ENCODE measurements at places on chromosomes 12 and 14.

DNA sequence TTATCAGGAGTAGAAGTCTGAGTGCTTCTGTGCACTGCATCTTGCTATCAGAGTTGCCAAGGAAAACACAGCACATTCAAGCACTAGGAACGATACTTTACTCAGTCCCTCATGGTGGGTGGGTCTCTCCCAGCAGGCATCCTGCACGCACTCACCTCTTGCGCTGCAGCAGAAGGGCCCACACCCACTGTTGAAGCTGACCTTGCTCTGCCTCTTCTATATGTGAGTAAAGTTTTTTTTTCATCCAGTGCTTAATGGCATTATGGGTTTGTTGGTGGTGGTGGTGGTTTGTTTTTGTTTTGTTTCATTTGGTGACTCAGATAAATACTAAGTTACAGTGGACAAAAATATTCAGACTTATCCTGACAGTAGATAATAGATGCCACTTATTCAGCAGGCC lies 348.5 kb downstream of the EGLN3 start:
- DNase-seq: no peak

DNA sequence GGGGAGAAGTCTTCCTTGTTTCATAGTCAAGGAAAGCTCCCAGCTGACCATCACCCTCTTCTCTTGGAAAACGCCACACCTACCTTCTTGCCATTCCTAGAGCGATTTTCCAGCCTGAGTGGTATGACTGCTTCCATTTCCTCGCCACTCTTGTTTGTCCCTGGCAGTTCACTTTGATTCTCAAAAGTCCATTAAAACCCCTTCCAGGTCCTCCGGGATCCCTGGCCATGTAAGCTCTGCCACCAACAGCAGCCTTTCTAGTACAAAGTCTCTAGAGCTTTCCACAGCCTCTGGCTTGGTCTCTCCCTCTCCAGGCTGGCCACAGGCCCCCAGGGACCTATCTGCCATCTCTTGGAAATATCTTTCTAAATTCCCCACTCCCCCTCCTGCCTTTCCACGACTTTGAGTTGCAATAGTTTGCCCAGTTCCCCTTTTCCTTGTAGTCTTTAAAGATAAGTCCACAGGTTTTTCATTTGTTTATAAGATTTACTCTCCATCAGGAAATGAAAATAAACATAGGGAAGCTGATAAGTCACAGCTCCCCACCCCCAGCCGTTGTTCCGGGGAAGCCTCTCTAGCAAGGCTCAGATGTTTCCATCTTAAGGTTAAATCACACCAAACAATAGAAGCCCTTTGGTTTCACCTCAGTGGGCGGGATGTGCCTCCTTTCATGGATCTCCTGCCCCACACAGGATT lies 42.9 kb upstream of the SINHCAF start:
- DNase-seq: no peak

- DNase-seq: peak; percentile 80
Observed at GRCh38 chr14:23478109-23478759, 8.7 kb downstream of the NGDN start.

- no peak for DNase-seq
Observed at GRCh38 chr14:56205881-56206280, 87.7 kb downstream of the PELI2 start.

GRCh38 chr14:84783511-84783910 lies 746.4 kb upstream of the FLRT2 start:
- DNase-seq: no peak

- DNase-seq: no peak
Observed at GRCh38 chr14:58899317-58899713, 261.6 kb downstream of the DACT1 start.

- DNase-seq: no peak
Observed at GRCh38 chr14:93426750-93427149, 4.0 kb upstream of the UNC79 start.

DNA sequence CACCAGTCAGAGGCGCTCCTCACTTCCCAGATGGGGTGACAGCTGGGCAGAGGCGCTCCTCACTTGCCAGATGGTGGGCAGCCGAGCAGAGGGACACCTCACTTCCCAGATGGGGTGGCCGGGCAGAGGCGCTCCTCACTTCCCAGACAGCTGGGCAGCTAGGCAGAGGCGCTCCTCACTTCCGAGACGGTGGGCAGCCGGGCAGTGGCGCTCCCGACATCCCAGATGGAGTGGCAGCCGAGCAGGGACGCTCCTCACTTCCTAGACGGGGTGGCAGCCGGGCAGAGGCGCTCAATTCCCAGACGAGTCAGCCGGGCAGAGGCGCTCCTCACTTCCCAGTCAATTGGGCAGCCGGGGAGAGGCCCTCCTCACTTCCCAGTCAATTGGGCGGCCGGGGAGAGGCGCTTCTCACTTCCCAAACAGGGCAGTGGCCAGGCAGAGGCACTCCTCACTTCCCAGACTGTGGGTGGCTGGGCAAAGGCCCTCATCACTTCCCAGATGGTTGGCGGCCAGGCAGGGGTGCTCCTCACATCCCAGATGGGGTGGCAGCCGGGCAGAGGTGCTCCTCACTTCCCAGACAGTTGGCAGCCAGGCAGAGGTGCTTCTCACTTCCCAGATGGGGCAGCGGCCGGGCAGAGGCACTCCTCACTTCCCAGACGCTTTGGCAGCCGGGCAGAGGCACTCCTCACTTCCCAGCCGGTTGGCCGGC lies 143.8 kb upstream of the ARID2 start:
- no peak for DNase-seq

- DNase-seq: no peak
Observed at GRCh38 chr14:101007765-101008164, 104.2 kb upstream of the RTL1 start.

DNA sequence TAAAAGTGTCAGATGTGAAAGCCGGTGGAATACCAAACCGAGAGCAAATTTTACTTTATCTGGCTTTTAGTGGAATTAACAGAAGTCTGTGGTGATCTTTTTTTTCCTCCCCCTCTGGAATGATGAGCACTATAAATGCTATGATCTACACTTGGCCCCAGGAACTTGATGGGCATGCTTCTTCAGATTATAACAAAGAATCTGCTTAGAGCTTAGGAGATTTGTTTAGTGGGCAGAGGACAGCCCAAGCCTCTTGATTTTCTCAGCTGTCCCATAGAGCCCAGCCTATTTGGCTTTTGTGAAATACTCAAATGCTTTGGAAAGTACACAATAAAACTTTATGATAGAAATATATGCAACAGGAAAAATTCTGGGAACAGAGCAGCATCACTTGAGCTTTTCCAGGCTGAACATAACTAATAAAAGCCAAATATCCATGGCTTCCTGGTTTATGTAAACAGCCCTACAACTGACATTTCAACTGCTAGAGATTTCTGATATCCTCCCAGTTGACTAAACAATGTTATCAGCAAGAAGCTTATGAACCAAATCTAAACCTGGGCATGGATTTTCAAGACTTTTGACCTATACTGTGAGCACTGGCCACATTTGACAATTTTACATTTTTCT lies 149.6 kb downstream of the PLXNC1 start:
- no peak for DNase-seq

- no peak for DNase-seq
Observed at GRCh38 chr12:16095531-16096110, 181.9 kb downstream of the SLC15A5 start.

GRCh38 chr12:77584860-77585259 lies 245.8 kb upstream of the NAV3 start:
- no peak for DNase-seq

GRCh38 chr14:26719514-26719913 lies 121.7 kb upstream of the NOVA1 start:
- no peak for DNase-seq

- no peak for DNase-seq
Observed at GRCh38 chr14:54919330-54919729, 16.7 kb upstream of the GCH1 start.

DNA sequence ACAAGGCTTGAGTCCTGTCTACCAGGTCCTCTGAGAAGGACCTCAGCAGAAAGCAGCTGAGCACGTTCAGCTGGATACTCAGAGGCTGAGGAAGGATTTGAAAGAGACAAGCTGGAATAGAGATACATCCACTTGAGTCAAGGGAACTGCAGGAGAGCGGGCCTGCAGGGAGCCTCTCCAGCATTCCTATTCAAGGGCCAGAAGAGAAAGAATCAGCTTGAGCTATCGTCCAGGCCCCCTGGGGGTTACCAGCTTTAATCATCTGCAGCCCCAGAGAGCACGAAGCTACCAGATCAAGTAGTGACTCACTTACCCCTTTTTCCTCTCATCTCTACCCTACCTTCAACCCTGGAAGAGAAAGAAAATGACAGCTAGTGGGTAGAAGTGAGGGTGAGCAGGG lies 80.9 kb downstream of the NDUFA12 start:
- no peak for DNase-seq

DNA sequence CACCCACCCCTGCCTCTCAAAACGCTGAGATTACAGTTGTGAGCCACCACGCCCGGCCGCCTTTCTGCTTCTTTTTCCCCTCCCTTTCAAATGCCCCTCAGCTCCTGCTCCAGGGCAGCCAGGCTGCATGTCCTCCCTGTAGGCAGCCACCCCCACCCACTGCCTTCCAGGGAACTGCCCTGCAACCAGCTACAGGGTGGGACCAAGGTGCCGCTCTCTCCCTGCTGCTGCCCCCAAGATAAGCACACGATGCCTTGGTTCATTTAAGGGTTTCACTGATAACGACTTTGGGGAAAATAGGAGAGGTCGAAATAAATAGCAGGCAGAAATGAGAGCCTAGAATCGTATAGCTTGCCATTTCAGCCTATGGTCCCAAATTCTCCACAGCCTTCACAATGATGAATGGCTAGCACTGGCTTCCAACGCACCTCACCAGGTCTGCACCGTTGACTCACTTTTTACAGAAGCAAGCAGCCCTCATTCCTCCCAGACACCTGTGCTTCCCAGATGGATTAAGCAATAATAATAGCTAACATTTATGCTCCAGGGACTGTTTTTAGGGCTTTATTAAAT lies 40.7 kb downstream of the ATG14 start:
- DNase-seq: no peak

DNA sequence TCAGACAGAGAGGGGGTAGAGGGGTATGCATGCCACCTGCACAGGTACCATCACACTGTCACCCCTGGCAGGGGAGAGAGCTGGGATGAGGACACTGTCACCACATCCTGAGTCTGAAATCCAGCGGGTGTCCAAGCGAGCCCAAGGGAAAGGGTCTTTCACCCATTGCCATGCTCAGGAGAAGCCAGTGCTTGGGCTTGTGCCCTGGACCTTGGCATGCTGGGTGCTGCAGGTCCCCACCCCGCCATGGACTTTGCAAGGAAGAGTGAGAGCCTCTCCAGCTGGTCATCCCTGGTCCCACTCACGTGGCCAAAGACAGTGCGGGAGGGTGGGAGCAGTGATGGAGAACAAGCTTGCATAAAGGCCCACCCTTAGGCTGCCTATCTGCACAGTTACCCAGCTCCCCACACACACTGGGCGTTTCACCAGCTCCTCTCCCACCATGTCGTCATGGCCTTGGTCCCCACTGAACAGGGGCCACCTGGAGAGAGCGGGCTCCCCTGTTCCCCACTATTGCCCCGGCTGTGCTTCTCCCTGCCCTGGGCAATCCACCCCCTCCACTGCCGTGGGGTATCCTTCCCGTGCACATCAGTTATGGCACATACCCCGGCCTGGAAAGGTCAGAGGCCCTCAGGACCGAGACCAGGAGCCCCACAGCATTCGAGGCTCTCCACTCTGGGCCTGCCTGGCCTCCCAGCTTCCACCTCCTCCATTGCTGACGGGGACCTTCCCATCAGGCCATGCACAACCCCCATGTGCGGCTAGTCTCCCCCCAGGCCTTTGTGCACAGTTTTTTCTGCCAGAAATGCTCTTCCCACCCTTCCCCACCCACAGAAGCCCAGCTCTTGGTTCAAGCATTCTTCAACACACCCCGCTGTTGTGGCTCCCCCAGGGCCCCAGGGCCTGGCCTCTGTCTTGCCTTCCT lies 58.6 kb upstream of the BCL11B start:
- DNase-seq: no peak

GRCh38 chr12:25364529-25365339 lies 114.0 kb upstream of the KRAS start:
- peak; percentile 36 for DNase-seq

DNA sequence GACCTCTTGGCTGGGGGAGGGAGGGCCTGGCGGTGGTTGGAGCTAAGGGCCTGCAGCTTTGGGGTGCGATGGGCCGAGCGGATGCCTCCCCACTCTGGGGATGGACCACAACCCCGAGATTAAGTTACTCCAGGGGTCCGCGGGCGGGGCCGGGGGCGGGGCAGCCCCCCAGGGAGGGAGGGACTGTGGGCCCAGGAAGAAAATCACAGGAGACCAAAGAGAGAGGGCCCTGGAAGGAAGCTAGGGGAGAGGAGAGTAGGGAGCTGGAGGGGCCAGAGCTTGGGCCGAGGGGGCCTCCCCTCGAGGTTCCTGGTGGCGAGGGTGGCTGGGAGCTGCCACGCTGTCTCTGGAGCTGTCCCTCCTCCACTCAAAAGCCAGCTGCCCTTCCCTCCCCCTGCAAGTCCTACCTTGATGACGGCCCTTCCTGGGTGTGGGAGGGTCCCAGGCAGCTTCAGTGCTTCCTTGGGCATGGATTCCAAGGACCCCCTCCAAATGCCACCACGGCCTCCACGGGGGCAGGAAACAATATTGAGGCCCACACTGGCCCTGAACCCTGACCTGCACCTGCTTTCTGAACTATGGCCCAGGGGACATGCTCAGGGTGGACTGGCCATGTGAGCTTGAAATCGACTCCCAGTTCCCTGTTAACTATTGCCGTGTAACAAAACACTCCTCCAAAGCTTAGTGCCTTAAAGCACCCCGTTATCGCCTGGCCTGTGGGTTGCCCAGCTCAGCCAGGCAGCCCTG lies 610 bp upstream of the NUDT14 start:
- DNase-seq: no peak

- no peak for DNase-seq
Observed at GRCh38 chr14:99441157-99441870, 39.3 kb downstream of the SETD3 start.

DNA sequence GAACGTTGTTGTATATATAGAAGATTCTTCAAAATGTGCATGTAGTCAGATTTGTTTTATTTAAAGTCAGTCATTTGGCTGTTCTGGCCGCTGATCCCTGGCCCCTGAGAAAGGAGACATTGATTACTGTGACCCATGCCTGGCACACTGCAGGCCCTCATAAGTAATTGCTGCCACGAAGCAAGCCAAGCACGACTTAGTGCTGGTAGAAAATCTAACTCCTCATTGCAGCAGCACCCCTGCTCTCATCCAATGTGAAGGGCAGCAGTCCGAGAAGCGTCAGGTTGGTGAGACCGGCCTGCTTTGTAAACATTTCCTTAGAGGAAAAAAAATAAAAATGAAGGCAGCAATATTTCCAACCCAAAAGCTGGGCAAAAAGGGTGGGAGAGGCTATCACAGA lies 22.8 kb upstream of the TMTC2 start:
- no peak for DNase-seq

GRCh38 chr12:110080410-110080809 lies 32.1 kb upstream of the C12orf76 start:
- DNase-seq: no peak
